ENCODE measurements at places on chromosomes 3 and 15.

GRCh38 chr3:118754406-118755252 is 280.0 kb downstream of the IGSF11 start:
- no peak for DNase-seq

GRCh38 chr3:75395580-75396315 is 268.4 kb upstream of the FRG2C start:
- no peak for DNase-seq

GRCh38 chr15:49904296-49904695 is 214.7 kb downstream of the ATP8B4 start:
- no peak for DNase-seq

DNA sequence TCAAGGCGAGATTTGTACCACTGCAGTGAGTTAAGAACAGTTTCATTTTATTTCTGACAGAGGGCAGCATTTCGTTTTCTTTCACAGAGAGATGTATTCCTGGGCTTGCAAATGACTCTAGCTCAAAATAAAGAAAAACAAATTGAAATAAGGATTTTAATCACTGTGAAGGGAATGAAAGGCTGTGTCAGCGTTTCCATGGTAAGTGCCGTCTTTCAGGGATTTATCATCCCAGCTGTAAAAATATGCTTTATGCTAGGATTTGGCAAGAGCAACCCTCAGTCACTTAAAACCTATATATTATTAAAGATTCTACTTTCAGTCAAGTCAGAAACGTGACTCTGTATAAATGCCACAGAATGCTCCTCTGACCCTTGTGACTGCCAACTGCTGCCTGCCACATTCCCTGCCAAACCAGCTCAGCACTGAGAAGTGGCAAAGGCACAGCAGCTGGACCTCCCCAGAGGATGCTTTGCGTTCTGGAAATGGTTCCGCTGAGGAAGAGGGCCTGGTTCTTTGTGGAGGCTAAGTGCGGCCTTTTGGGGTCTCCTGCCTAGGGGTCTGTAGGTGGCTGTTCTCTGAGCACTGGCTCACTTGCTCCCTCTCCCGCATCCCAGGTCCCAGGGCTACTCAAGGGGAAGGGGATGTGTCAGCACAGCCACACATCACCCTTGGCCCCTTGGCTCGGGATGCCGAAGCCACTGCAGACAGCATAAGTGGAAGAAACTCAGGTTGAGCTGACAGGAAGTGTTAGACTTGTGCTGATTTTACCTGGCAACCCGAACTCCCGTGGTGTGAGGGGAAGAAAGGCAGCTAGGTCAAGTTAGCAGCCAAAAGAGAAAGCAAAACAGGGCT is 56.6 kb upstream of the POMGNT2 start:
- no peak for DNase-seq

DNA sequence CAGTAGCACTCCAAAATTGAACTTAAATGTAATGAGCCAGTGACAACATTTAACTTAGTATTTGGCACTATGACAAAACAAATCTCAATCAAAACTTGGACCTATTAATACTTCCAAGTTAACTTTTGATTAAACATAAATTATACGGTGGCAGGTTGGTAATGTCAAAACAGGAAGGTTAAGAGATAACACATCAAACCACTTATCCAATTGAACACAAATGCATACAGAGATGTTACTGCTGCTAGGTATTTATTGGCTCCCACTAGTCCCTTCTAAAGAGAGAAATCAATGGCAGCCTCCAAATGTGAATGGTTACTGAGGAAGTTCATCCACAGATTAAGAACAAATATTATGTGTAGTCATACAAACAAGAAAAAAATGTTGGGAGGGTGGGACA is 1.8 kb downstream of the GSK3B start:
- DNase-seq = no peak

DNA sequence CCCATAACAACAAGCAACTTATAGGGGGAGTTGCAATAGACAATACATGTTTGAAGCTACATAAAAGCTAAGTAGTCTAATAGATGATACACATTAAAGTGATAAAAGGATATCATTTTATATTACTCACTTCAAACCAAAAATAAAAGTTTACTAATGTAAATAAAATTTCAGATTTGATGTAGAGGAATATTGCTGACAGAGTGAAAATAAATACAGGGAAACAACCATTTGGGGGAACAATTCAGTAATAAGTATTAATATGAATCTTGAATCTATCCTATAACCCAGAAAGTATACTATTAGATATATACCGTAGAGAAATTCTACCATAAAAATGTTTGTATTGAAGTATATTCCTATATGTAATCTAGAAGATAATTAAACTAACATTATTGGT is 1248.9 kb upstream of the EPHA6 start:
- no peak for DNase-seq

GRCh38 chr3:8816106-8816505 is 46.7 kb upstream of the OXTR start:
- peak; percentile 40 for DNase-seq

DNA sequence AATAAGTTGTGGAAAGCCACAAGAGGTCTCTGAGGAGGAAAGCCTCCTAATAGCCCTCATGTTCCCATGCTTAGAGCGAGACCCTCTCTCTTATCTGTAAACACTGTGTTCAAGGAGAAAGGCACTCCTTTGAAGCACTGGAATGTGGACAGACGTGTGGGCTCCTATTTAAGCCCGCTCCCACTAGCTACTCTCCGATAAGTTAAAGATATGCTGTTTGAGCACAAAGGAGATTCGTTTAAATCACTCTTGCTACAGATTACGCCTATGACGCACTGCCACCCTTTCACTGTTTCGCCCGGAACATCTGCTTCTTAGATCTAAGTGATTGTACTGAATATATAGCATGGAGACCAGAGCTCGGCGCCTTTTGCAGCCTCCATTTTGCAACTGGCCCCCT is 57.8 kb upstream of the FAM3D start:
- no peak for DNase-seq

DNA sequence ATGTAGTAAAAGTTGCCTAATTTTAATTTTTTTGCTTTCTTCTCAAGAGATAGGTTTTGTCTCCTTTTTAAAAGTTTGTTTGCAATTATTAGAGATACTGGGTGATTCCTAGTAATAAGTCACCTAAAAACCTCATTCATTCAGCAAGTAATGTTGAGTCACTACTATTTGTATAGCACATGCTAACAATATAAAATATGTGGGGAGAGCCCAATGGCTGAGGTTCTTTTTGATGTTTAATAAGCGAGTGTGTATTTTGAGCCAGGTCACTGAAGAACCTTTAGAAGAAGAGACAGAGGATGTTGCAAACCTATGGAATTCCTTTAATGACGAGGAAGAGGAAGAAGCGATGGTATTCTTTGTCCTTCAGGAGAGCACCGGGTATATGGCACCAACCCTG is 123.7 kb upstream of the CHRM5 start:
- DNase-seq = no peak

Data from epithelial cell of proximal tubule (primary cell).